ENCODE measurements at places on chromosomes 5 and 9.

DNA sequence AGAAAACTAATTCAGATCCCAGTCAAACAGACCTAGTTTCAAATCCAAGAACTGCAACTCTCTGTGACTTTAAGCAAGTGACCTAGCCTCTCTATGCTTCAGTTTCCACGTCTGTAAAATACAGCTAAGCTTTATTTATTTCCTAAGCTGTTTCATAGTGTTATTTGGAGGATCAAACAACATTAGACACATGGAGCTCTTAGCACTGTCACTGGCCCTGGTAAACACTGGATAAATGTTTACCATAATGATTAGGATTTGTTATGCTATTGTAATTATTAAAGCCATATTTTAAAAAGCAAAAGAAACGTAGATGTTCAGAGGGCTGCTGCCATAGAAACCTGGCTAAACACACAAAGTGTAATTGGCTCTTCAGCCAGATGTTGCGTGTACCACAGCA lies 26.6 kb upstream of the C5orf58 start:
- no peak for DNase-seq

DNA sequence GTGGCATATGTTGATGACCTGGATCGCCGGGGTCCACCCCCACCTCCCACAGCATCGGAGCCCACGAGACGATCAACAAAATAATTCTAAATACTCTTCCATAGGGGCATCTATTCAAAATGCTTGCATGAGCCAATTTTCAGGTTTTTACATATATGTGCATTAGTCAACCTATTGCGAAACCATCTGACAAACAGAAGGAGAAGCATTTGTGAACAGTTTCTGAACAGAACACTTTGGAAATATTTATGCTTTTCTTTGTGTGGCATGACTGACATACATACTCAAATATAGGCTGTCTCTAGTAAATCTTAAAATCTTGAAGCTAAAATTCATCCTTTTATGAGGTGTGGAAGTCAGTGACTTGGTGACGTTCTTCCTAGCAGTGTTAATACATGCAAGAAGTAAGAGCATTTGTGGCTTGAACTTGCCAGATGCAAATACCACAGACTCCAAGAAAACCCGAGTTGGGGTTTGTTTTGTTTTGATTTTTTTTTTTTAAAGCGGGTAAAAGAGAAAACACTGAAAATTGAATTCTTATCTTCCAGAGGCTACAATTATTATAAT lies 5.3 kb downstream of the GPR151 start:
- no peak for DNase-seq

- peak; percentile 18 for DNase-seq
These were observed 85.4 kb downstream of the KCNN2 start for GRCh38 chr5:114447084-114447773.

DNA sequence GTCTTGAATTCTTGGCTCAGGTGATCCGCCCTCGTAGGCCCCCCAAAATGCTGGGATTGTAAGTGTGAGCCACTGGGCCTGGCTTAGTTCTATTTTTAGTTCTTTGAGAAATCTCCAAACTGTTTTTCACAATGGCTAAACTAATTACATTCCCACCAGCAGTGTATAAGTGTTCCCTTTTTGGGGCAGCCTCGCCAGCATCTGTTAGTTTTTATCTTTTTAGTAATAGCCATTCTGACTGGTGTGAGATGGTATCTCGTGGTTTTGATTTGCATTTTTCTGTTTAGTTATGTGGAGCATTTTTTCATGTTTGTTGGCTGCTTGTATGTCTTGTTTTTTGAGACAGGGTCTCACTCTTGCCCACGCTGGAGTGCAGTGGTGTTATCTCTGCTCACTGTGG lies 28.2 kb downstream of the CNOT6 start:
- no peak for DNase-seq

DNA sequence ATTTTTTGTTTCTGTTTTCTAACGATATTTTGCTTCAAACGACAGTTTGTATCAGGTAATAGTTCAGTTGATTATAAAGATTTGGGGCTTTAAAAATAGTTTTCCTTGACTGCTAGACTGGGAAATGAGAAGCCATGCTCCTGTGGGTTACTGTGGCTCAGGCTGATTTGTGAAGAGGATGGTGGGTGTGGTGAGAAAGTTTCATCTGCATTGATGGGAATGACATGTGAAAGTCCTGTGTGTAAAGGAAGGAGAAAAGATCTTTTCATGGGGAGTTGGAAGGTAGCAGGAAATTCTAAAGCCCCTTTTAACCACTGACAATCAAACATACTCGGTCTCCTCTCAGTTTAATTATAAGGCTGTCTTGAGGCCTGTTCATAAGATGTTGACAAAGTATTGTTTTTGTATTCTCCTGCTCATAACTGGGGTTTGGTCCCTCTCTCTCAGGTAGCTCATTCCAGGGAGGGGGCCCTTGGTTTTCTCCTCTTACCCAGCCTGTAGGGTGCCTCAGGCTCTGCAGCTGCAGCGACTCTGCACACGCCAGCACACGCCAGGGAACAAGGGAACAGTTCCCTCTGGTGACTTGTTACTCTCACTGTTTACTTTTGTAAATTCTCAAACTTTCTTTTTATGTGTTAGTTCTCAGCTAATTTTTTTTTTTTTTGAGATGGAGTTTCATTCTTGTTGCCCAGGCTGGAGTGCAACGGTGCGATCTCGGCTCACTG lies 91.6 kb downstream of the CARTPT start:
- no peak for DNase-seq

- peak; percentile 30 for DNase-seq
These were observed 329 bp downstream of the CDC23 start for GRCh38 chr5:138212828-138213160.

GRCh38 chr9:34659592-34660253 lies 2.7 kb downstream of the CCL27 start:
- DNase-seq, result no peak

- peak; percentile 9 for DNase-seq
These were observed 11.4 kb upstream of the PTGDS start for GRCh38 chr9:136965771-136966484.

DNA sequence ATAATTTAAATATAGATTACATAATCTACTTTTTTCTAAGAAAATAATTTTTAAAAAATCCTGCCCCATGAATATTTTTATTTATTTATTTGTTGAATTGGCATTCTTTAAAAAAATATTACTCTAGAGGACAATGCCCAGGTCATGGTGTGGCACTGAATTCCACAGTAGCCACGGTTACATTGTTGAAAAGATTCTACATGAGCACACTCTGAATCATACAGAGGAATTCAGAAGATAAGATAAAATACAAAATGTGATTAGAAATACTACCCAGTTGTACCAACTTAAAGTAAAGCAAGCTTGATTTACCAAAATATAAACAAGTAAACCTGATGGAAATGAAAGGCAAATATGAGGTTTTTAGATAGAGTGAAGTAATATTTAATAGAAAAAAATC lies 183.7 kb downstream of the HCN1 start:
- no peak for DNase-seq

DNA sequence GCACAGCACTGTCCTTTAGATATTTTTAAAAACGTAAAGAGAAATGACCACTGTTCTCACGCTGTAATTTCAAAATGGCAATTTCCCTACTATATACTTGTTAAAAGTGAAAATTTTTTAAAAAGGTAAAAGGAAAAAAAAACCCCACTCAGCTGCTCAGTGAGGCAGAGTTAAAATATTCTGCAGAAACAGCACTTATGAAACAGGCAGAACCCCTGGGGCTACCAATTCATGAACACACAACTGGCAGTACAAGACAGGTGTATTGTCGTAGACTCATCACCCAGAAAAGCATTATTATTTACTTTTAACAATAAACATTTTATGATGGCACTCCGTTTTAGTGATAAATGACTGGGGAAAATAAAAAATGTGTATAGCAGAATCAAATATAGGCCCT lies 1.5 kb upstream of the RASGRF2 start:
- no peak for DNase-seq

- peak; percentile 78 for DNase-seq
These were observed 48.2 kb downstream of the KIF2A start for GRCh38 chr5:62354028-62354874.

- DNase-seq, result no peak
These were observed 117.8 kb downstream of the ZNF354C start for GRCh38 chr5:179177711-179178575.

DNA sequence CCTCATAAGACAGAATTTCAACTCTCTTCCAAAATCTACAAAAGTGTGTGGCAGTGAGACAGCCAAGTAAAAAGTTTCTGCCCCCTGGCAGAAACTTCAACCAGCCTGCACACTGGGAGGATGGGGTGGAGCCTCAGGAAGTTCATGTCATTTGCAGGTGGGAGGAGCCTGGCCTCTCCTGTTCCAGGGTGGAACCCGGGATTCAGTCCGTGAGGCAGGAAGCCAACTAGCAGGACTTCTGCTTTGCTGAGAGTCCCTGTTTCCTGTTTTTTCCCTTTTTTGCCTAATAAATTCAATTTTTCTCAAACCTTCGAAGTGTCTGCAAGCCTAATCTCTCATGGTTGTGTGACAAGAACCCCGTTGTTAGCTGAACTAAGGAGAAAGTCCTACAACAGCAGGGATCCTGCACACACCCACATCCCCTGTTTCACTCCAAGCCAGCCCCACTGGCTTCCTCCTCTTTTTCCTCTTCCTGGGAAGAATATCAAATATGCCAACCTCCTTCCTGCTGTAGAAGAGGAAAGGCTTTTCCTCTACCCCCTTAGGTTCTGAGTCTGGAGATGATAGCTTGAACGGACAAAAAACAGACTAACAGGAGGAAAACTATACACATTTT lies 69.3 kb downstream of the ALDH7A1 start:
- peak; percentile 40 for DNase-seq

All from dermis blood vessel endothelial cell (primary cell).